ENCODE measurements at places on chromosomes 11 and 22.

- no peak for DNase-seq
These were observed 177.8 kb downstream of the EFCAB6 start for GRCh38 chr22:43634316-43634715.

GRCh38 chr11:112085822-112086421 lies 634 bp downstream of the TIMM8B start:
- DNase-seq: no peak

- DNase-seq: no peak
These were observed 120.0 kb upstream of the BDNF start for GRCh38 chr11:27820249-27820648.

GRCh38 chr11:63375434-63375833 lies 5.8 kb downstream of the SLC22A9 start:
- no peak for DNase-seq

DNA sequence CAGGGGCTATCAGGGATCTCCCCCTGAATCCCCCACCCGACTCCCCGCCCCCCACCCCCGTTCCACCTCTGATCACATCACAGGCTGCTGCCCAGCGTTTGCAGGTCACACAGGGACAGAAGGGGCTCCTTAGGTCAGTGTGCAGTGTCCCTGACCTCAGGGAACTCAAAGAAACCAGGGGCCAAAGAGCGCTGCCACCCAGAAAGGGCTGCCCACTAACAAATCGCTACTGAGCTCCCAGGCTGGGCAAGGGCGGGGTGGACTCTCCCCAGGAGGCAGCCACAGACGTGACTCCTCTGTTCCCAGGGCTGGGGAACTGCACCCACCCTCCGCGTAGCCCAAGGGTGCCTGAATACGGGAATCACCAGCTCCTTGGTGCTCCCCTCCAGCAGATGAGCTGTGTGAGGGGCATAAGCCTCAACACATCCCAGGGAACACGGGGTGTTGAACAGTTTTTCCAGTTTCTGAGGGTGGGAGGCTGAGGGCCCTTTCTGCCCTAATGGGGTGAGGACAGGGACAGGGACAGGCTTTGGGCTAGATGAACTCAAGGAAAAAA lies 9.9 kb upstream of the POLDIP3 start:
- no peak for DNase-seq

- no peak for DNase-seq
These were observed 10.7 kb downstream of the PTPN5 start for GRCh38 chr11:18780896-18781295.
